KBM-7 (cell line): ENCODE measurements at places on chromosomes 6 and 20.

DNA sequence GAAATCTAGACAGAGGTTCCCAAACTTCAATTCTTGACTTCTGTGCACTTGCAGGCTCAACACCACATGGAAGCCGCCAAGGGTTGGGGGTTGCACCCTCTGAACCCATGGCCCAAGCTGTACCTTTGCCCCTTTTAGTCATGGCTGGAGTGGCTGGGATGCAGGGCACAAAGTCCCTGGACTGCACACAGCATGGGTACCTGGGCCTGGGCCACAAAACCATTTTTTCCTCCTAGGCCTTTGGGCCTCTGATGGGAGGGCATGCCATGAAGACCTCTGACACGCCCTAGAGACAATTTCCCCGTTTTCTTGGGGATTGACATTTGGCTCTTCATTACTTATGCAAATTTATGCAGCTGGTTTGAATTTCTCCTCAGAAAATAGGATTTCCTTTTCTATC, 342.0 kb downstream of the TPBG start:
- DNase-seq, result no peak

DNA sequence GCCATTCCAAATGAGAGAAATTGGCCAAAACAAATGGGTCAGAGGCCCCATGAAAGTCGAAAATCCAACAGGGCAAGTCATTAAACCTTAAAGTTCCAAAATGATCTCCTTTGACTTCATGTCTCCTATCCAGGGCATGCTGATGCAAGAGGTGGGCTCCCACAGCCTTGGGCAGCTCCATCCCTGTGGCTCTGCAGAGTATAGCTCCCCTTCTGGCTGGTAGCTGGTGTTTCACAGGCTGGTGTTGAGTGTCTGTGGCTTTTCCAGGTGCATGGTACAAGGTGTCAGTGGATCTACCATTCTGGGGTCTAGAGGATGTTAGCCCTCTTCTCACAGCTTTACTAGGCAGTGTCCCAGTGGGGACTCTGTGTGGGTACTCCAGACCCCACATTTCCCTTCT, 115.2 kb upstream of the LAMA2 start:
- no peak for DNase-seq

DNA sequence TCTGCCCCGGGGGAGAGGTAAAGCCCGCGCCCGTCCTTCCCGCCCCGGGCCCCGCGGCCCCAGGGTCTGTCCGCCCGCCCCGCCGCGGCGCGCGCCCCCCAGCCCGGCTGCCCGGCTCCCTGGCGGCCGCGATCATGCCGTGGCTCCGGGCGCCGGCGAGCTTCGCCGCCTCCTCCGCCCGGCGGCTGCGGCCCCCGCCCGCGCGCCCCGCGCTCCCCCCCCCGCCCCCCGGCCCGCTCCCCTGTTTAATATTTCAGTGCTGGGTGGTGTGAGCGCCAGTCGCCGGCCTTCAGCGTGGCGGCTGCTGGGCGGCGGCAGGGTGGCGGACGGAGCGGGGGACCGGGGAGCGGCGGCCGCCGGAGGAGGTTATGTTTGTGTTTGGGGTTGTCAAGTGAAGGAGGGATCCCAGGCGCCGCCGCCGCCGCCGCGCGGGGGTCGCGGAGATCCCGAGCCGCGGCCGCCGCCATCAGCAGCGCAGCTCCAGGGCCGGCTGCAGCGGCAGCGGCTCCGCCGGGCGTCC, at the start of gene HIVEP1:
Gene HIVEP1, plus strand, starts transcription at position 275 of the 520 bp plus-strand sequence. CDS start 3,317 bp downstream, outside the sequence.
- DNase-seq, result peak; percentile 42

GRCh38 chr6:105226598-105227294, 46.9 kb upstream of the POPDC3 start:
- no peak for DNase-seq

GRCh38 chr6:36743032-36743431, 45.4 kb downstream of the RAB44 start:
- DNase-seq, result no peak
